ENCODE measurements at places on chromosomes 11 and 22.

DNA sequence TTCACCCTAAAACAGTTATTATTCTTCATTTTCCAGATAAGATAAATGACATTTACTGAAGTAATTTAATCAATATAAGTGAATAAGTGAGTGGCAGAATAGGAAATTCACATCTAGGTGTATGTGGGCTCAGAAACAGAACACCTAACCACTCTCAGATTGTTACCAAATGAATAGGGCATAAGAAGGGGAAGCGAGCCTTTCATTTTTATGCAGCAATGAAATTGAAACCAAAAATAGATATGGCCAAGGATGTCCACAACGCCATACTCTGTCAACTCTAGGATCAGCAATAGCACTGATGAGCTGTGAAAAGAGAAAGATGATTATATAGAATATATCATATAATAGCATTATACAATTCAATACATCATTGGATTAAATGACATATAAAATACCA lies 398.1 kb upstream of the API5 start:
- DNase-seq: no peak

- no peak for DNase-seq
Observed at GRCh38 chr11:35064114-35064800, 74.7 kb upstream of the CD44 start.

- DNase-seq: peak; percentile 65
Observed at GRCh38 chr22:25564320-25564978, at the start of gene GRK3. Gene GRK3, plus strand, starts transcription at chr22:25564675. Its CDS starts 366 bp downstream, at chr22:25565041.

DNA sequence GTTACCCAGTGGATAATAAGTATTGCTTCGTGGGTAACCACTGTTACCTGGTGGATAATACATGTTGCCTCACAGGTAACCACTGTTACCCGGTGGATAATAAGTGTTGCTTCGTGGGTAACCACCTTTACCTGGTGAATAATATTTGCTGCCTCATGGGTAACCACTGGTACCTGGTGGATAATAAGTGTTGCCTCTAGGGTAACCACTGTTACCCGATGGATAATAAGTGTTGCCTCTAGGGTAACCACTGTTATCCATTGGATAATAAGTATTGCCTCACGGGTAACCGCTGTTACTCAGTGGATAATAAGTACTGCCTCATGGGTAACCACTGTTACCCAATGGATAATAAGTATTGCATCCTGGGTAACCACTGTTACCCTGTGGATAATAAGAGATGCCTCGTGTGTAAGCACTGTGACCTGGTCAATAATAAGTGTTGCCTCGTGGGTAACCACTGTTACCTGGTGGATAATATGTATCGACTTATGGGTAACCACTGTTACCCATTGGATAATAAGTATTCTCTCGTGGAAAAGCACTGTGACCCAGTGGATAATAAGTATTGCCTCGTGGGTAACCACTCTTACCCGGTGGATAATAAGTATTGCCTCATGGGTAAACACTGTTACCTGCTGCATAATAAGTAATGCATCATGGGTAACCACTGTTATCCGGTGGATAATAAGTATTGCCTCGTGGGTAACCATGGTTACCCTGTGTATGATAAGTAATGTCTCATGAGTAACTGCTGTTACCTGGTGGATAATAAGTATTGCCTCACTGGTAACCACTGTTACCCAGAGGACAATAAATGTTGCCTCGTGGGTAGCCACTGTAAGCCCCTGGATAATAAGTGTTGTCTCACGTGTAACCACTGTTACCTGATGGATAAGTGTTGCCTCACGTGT lies 20.1 kb upstream of the NXPE4 start:
- DNase-seq: no peak

GRCh38 chr22:24894998-24895397 lies 51.5 kb downstream of the LHFPL7 start:
- peak; percentile 59 for DNase-seq

GRCh38 chr11:75775056-75775455 lies 6.5 kb downstream of the DGAT2 start:
- no peak for DNase-seq

GRCh38 chr22:29300467-29300806 lies 6.0 kb upstream of the GAS2L1 start:
- no peak for DNase-seq

DNA sequence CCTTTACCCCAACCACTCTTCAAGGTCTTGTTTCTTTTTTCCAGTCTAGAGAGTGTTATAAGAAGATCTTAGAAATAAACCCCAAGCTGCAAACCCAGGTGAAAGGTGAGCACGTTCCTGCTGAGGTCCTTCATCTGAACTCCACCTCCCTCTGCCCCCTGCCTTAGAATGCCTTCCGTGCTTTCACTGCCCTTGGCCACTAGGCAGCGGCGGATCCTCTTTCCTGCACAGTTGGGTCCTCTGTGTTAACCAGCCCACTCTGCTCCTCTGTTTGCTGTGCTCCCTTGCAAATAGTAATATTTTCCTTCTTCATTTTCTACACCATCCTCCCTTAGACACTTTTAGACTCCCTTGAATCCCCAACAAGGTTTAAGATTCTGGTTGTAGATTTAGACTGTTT lies 24.3 kb downstream of the TTC12 start:
- no peak for DNase-seq

DNA sequence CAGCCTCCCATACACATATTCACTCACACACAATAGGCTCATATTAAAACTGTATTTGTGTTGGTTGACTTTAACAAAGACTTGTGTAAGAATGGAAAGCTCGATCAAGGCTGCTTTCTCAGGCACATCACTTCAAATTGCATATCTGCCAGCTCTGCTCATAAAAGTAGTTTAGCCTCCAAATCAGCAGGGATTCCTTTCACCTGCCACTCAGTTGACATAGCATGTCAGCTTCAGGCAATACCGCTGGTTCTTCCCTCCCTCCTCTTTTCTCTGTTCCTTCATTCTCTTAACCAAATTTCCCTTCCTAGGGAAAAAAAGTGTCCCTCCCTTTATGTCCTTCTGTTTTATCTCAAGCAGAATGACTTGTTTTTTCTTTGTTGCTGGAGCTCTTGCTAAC lies 450.4 kb upstream of the LARGE1 start:
- no peak for DNase-seq

DNA sequence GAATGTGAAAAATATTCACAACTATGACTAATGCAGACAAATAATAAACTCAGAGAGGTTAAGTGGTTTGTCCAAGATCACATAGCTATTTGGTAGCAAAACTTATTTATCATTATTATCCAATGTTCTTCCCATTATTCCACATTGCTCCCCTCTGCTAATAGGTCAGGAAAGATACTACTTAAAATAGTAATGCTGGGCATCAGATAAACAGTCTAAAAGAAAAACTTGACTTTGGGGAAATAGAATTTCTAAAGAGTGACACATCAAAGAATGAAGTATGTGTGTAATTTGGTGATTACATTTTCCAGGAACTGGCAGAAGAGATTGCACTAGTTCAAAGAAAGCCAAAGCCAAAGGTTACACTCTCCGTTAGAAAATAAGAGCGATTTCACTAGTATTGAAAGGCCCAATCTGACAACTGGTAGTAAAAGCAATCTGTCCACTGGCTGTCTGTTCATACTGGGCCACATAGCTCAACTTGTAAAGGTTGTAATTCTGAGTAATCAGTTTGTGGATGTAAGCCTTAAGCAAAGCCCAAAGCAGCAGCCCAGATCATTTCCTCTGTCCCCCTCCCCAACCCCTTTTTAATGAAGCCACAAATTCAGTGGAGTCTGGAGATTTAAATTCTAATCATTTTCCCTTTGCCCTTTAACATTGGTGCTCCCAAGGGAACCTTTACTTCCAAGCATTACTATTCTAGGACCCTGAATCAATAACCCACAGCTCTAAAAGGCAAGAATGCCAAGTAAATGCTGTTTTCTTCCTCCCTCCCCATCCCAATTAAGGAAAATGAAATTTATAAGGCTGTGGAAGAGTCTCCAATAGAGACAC lies 283.5 kb downstream of the TTC28 start:
- no peak for DNase-seq

GRCh38 chr11:118129471-118130172 lies 23.0 kb downstream of the SCN4B start:
- no peak for DNase-seq

- DNase-seq: peak; percentile 32
Observed at GRCh38 chr22:37230673-37231405, 13.2 kb downstream of the RAC2 start.

DNA sequence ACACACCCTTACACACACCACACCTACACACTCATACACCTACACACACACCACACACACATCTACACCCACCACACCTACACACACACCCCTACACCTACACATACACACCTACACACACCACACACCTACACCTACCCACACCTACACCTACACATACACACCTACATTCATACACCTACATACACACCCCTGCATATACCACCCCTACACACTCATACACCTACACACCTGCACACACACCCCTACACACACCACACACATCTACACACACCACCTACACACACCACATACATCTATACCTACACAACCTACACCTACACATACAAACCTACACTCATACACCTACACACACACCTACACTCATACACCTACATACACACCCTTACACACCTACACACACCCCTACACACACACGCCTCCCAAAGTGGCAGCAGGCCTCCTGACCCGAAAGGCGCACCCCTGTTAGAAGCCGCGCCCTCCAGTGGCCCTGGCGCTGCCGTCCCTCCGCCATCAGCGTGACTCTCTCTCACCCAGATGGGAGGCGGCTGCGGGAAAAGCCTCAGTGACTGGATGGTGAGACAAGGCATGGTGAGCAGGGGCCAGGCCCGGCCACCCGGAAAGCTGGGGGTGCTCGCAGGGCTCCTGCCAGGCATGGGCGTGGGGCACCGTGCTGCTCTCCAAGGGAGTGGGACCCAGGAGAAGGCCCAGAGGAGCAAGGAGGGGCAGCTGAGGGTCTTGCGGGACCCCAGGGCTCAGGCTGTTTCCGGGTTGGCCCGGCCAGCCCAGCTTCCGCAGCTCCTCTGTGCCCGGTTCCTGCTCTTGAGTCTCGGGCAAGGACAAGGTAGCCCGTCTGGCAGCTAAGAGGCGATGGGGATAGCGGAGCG lies 37.0 kb upstream of the HMOX1 start:
- no peak for DNase-seq

GRCh38 chr11:116376547-116376946 lies 396.2 kb downstream of the BUD13 start:
- DNase-seq: no peak

GRCh38 chr11:79287952-79288351 lies 152.9 kb downstream of the TENM4 start:
- no peak for DNase-seq

DNA sequence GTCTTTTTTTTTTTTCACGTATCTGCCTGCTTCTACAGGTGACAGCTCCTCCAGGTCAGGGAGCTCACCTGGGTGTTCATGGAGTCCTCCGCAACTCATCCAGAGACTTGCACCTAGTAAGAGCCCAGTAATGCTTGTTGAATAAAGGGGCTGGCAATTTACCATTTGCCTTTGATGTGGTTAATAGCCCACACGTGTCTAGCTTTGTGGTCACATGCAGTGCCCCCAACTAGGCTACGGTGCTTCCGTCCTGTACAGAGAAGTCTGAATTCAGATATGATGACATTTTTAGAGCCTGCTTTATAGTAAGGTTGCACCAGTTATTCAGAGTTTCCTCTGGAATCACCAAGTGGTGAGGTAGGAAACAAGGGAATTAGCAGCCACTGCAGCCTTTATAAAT lies 199.4 kb upstream of the MTMR2 start:
- no peak for DNase-seq

GRCh38 chr11:46339816-46340215 lies 7.4 kb upstream of the DGKZ start:
- DNase-seq: no peak

GRCh38 chr11:14500181-14500651 lies 605 bp upstream of the COPB1 start:
- no peak for DNase-seq

GRCh38 chr22:22946131-22946530 lies 58.5 kb downstream of the IGLL5 start:
- no peak for DNase-seq

- DNase-seq: no peak
Observed at GRCh38 chr11:9664276-9665171, 647 bp downstream of the SWAP70 start.

- no peak for DNase-seq
Observed at GRCh38 chr11:69396051-69396947, 85.2 kb upstream of the LINC01488 start.

- DNase-seq: no peak
Observed at GRCh38 chr11:1831338-1832210, 3.2 kb upstream of the SYT8 start.

GRCh38 chr11:19922689-19923035 lies 210.0 kb downstream of the NAV2 start:
- DNase-seq: no peak

GRCh38 chr11:34314936-34315335 lies 42.9 kb downstream of the ABTB2 start:
- DNase-seq: no peak

- DNase-seq: no peak
Observed at GRCh38 chr11:73095613-73096012, 46.5 kb downstream of the FCHSD2 start.

All from right forelimb (tissue), 1 donor.